ENCODE measurements at places on chromosomes 2 and 18. TPM values are rescaled to one million over a fixed set of nuclear protein-coding genes. Genes with fewer than 3 reads are reported as not detected.

HNRNPA3 gene
- total RNA-seq: 77.3 TPM

STPG4 gene
- 1.4 TPM for total RNA-seq

SULT1C3 gene
- total RNA-seq: not detected

BBS5 gene
- 17.7 TPM for total RNA-seq

LANCL1 gene
- total RNA-seq: 39.1 TPM

CNTNAP5 gene
- total RNA-seq: under 0.01 TPM

SLC40A1 gene
- 26.0 TPM for total RNA-seq

NETO1 gene
- 0.63 TPM for total RNA-seq

MYO5B gene
- total RNA-seq: 7.5 TPM

GRCh38 chr2:88252111-88252510, 82.0 kb downstream of the THNSL2 start:
- H3K27ac ChIP-seq: no peak overlapping the region
- H3K4me3 ChIP-seq: no peak overlapping the region
- no peak for DNase-seq
- no peaks in the 10 kb centered on the region for H3K36me3 ChIP-seq
- no peaks in the 10 kb centered on the region for H3K4me1 ChIP-seq
- no peaks in the 10 kb centered on the region for H3K27me3 ChIP-seq

- DNase-seq: no peak
- no peaks in the 10 kb centered on the region for H3K27me3 ChIP-seq
- H3K4me3 ChIP-seq: no peak overlapping the region
- H3K36me3 ChIP-seq: no peaks in the 10 kb centered on the region
- no peaks in the 10 kb centered on the region for H3K4me1 ChIP-seq
Observed at GRCh38 chr2:234670052-234670451, 173.2 kb upstream of the ARL4C start.

- DNase-seq: no peak
- no peak overlapping the region for H3K4me3 ChIP-seq
- H3K4me1 ChIP-seq: no peaks in the 10 kb centered on the region
- peaks cover 28% of the 10 kb centered on the region for H3K36me3 ChIP-seq
- no peaks in the 10 kb centered on the region for H3K27me3 ChIP-seq
Observed at GRCh38 chr2:135485441-135485840, 45.6 kb downstream of the ZRANB3 start.

GRCh38 chr18:10689236-10690034, 163.6 kb downstream of the NAPG start:
- no peak for DNase-seq
- H3K36me3 ChIP-seq: no peaks in the 10 kb centered on the region
- H3K27ac ChIP-seq: no peak overlapping the region
- no peak overlapping the region for H3K4me3 ChIP-seq

DNA sequence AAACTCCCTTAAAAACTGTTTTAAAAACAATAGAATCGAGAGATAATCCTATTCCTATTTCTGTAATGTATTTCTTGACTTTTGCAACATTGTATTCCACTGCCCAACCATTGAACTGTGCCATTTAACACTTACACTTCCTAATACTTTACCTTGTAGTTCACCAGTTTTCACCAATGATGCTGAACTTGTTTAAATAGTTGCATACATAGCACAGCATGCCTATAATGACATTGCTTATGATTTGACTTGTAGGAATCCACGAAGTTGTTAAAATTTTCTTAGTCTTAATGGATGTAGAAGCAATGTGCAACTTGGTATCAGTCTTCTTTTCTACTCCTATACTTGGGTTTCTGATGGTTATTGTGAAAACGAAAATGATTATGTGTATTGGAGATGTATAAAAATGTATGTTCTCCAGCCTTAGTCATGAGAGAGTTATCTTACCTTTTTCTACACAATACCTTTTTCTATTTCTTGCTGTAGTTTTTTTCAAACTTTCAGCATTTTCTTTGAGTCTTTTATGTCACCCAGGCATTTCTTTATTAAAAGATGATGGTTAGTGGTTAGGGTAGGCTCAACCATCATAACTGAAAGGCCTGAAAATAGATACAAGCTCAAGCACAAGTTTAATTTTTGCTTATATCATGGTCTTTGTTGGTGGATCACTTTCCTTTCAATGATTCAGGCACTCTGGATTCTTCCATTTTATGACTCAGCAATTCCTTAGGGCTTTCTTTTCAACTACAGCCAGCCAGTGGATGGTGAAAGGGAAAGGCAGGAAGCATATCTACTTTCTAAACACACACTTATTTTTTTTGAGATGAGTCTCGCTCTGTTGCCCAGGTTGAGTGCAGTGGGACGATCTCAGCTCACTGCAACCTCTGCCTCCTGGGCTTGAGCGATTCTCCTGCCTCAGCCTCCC, 9.4 kb downstream of the GPD2 start:
- peaks cover 10% of the 10 kb centered on the region for H3K4me1 ChIP-seq
- peak overlapping the region; percentile 32 for H3K27ac ChIP-seq
- H3K4me3 ChIP-seq: no peak overlapping the region
- no peak for DNase-seq
- no peaks in the 10 kb centered on the region for H3K27me3 ChIP-seq
- H3K36me3 ChIP-seq: no peaks in the 10 kb centered on the region

- H3K27ac ChIP-seq: no peak overlapping the region
- H3K4me3 ChIP-seq: no peak overlapping the region
- DNase-seq: no peak
- peaks cover 3% of the 10 kb centered on the region for H3K36me3 ChIP-seq
Observed at GRCh38 chr2:219142329-219142728, 18.3 kb downstream of the NHEJ1 start.

- no peak overlapping the region for H3K4me3 ChIP-seq
- no peaks in the 10 kb centered on the region for H3K4me1 ChIP-seq
- no peaks in the 10 kb centered on the region for H3K36me3 ChIP-seq
Observed at GRCh38 chr2:136310797-136311603, 193.1 kb upstream of the CXCR4 start.

- H3K36me3 ChIP-seq: peaks cover 22% of the 10 kb centered on the region
- H3K27ac ChIP-seq: no peak overlapping the region
- no peaks in the 10 kb centered on the region for H3K4me1 ChIP-seq
- no peak for DNase-seq
Observed at GRCh38 chr2:226943862-226944620, 108.2 kb downstream of the RHBDD1 start.

DNA sequence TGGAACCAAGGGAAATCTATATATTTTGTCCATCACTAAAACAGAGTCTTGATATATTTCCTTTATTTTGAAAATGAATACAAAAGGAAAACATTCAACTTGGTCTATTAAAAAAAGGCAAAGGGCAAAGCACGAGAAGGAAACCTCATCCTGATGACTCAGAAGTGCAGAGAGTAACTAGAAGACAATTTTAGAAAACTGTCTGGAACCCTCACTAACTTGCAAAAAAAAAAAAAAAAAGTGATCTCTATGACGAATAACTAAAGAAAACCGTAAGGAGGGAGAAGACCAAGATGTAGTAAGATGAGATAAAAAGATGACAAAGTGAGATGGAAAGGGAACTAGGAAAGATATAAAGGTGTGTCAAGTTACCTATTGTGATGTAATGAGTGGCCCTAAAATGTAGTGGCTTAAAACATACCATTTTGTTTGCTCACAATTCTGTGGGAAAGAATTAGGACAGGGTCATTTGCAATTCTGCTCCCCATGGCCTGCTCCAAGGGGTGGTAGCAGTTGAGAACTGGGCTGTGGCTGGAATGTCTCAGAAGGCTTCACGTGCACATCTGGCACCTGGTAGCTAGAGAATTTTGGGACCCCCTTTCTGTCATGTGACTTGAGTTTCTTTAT, 303.0 kb downstream of the DYSF start:
- no peaks in the 10 kb centered on the region for H3K27me3 ChIP-seq
- no peaks in the 10 kb centered on the region for H3K4me1 ChIP-seq
- no peaks in the 10 kb centered on the region for H3K36me3 ChIP-seq
- no peak for DNase-seq
- no peak overlapping the region for H3K4me3 ChIP-seq

DNA sequence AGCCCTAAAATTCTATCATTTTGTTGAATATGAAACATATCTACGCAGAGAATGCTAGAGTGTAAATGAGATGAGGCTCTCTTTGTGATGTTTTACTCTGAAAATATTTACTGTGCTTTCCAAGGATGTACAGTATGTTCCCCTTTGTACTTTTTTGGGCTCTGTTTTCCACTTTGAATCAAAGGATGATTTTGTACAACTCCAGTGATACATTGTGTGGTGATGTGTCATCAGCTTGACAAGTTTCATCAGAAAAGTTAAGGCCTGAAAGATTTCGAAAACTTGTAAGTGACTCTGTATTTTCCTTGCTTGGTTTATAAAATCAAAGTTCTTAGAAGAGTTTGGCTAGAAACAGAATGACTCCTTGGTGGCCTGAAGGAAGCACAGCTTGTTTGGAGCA, 206.3 kb downstream of the LTBP1 start:
- DNase-seq: no peak
- no peak overlapping the region for H3K4me3 ChIP-seq
- peak overlapping the region; percentile 47 for H3K27ac ChIP-seq
- no peaks in the 10 kb centered on the region for H3K27me3 ChIP-seq

DNA sequence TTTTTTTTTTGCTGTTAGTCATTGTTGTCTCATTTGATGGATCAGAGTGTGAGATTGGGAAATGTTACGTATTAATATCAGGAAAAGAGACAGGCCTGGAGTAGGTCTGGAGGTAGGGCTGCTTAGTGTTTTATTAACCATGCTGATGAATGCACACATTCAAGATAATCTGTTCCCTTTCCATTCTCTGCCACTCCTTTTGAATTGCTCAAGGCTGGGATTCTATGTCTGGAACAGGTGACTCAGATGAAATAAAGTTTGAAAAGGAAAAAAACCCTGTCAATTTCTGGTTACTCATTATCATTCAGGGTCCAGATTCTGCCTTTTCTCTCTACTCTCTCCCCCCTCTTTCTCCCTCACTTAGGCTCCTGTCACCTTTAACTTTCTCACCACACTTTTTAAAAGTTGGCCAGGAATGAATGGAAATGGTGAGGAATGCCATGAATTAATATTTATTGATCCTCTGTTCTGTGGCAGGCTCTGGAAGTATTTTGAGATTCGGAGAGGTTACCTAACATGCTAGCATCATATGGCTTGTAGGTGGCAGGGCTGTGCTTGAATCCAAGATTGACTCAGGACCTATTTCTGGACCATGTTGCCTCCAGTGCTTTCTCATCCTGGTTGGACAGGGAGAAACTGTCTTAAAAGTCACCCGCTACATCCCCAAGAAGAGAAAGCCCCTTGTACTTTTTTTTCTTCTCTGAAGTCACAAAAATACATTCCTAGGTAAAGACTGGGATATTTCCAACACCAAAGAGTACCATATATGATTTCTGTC, 40.2 kb downstream of the MAP4K4 start:
- no peak overlapping the region for H3K4me3 ChIP-seq
- no peak for DNase-seq
- H3K27me3 ChIP-seq: no peaks in the 10 kb centered on the region

GRCh38 chr2:235733761-235734160, 239.9 kb downstream of the AGAP1 start:
- DNase-seq: no peak
- no peaks in the 10 kb centered on the region for H3K36me3 ChIP-seq

DNA sequence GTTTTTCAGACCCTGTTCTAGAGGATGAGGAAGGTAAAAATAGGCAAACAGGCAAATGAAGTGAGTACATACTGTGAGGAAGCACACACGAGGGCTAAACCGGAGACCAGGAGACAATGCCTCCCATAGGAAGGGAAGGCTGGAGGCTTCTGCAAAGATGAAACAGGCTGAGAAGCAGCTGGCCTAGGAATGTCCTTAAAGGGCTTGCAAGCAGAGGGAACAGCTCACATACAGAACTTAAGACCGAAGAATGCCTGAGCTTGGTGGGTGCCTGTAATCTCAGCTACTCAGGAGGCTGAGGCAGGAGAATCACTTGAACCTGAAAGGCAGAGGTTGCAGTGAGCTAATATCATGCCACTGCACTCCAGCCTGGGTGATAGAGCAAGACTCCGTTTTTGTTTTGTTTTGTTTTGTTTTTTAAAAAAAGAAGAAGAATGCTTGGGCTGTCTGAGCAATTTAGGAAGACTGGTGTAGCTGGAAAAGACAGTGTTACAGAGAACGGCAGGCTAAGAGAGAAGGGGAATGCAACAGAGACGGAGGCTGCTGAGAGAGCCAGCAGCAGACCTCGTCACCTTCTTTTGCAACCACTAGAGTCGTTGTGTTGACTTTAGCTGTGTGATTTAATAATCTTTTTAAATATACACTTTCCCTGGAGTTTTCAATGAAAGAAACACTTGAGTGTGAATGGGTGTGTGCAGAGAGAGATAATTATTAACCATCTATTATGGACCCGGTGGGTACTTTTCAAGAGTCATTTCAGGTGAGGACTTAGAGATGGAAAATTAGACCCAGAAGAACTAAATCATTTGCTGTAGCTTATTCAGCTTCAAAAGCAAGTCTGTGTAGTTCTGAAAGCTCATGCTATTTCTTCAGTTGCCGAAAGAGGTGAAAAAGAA, 232.8 kb downstream of the GALR1 start:
- no peaks in the 10 kb centered on the region for H3K36me3 ChIP-seq
- no peak overlapping the region for H3K4me3 ChIP-seq
- DNase-seq: no peak
- no peaks in the 10 kb centered on the region for H3K27me3 ChIP-seq

GRCh38 chr2:207107131-207107530, 58.6 kb downstream of the KLF7 start:
- DNase-seq: no peak
- H3K27ac ChIP-seq: no peak overlapping the region
- no peak overlapping the region for H3K4me3 ChIP-seq

- H3K27ac ChIP-seq: peak overlapping the region; percentile 82
- H3K4me1 ChIP-seq: peaks cover 11% of the 10 kb centered on the region
- no peaks in the 10 kb centered on the region for H3K36me3 ChIP-seq
- no peaks in the 10 kb centered on the region for H3K27me3 ChIP-seq
- H3K4me3 ChIP-seq: no peak overlapping the region
Observed at GRCh38 chr2:25062511-25062917, 20.6 kb downstream of the EFR3B start.

GRCh38 chr2:96109931-96110511, 6.3 kb downstream of the ADRA2B start:
- no peak for DNase-seq
- H3K27me3 ChIP-seq: peaks cover 6% of the 10 kb centered on the region
- H3K4me1 ChIP-seq: no peaks in the 10 kb centered on the region
- no peak overlapping the region for H3K27ac ChIP-seq
- no peak overlapping the region for H3K4me3 ChIP-seq

- no peak for DNase-seq
- H3K4me1 ChIP-seq: no peaks in the 10 kb centered on the region
- no peak overlapping the region for H3K27ac ChIP-seq
Observed at GRCh38 chr2:180474716-180475115, 467.6 kb upstream of the CWC22 start.

- DNase-seq: no peak
- peaks cover 10% of the 10 kb centered on the region for H3K4me1 ChIP-seq
- H3K4me3 ChIP-seq: no peak overlapping the region
- no peaks in the 10 kb centered on the region for H3K36me3 ChIP-seq
- H3K27ac ChIP-seq: no peak overlapping the region
Observed at GRCh38 chr2:71240794-71241193, 13.9 kb upstream of the PAIP2B start.

- H3K36me3 ChIP-seq: no peaks in the 10 kb centered on the region
- H3K4me3 ChIP-seq: no peak overlapping the region
- no peaks in the 10 kb centered on the region for H3K4me1 ChIP-seq
- no peaks in the 10 kb centered on the region for H3K27me3 ChIP-seq
Observed at GRCh38 chr2:45307147-45307546, 297.9 kb upstream of the SIX2 start.

- H3K27me3 ChIP-seq: no peaks in the 10 kb centered on the region
- no peaks in the 10 kb centered on the region for H3K4me1 ChIP-seq
- H3K4me3 ChIP-seq: no peak overlapping the region
- H3K36me3 ChIP-seq: no peaks in the 10 kb centered on the region
- no peak for DNase-seq
Observed at GRCh38 chr18:5995626-5996025, 100.3 kb upstream of the TMEM200C start.

All from tibial nerve (tissue), 4 donors.